IPS DF 19.7 (cell line): ENCODE measurements at places on chromosomes 1 and 21.

DNA sequence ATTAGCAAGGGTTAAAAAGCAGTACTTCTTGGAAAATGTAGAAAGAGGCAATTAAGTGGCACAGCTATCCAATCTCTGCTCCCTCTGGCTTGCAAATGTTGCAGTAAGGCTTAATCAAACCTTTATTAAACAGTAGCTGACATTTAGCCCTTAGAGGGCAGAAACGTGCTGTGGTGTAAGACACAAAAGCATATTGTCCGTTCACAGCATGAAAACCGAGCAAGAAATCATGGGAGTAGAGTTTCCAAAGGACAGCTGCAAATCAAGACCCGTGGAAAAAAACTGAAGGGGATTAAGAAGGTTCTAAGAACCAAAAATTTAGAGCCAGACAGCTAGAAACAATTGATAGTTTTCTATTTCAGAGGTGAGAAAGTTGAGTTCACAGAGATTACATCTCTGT lies 13.1 kb downstream of the ZP4 start:
- no peak for DNase-seq

- DNase-seq = no peak
These were observed 146.0 kb downstream of the PLA2G4A start for GRCh38 chr1:186974774-186975181.

GRCh38 chr1:23122796-23123195 lies 45.9 kb downstream of the LUZP1 start:
- no peak for DNase-seq

DNA sequence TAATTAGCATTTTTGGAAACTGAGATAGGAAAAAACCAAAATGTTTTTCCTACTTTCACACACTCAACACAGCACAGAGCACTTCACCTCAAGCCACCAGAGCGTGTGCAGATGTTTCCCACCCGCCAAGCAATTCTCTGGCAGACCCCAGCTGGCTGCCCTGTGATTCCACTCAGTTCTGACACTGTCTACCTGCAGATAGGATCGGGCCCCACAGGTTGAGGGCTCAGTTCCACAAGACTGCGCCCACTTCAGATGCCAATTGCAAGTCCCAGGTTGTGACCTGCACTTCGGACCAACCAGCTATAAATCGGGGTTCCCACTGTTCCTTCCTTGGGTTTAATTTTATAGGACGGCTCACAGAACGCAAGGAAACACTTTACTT lies 9.9 kb downstream of the KIAA1614 start:
- no peak for DNase-seq

GRCh38 chr1:201656311-201657032 lies 117.5 kb downstream of the NAV1 start:
- DNase-seq = no peak

GRCh38 chr1:230498704-230499103 lies 72.6 kb upstream of the PGBD5 start:
- DNase-seq = no peak

DNA sequence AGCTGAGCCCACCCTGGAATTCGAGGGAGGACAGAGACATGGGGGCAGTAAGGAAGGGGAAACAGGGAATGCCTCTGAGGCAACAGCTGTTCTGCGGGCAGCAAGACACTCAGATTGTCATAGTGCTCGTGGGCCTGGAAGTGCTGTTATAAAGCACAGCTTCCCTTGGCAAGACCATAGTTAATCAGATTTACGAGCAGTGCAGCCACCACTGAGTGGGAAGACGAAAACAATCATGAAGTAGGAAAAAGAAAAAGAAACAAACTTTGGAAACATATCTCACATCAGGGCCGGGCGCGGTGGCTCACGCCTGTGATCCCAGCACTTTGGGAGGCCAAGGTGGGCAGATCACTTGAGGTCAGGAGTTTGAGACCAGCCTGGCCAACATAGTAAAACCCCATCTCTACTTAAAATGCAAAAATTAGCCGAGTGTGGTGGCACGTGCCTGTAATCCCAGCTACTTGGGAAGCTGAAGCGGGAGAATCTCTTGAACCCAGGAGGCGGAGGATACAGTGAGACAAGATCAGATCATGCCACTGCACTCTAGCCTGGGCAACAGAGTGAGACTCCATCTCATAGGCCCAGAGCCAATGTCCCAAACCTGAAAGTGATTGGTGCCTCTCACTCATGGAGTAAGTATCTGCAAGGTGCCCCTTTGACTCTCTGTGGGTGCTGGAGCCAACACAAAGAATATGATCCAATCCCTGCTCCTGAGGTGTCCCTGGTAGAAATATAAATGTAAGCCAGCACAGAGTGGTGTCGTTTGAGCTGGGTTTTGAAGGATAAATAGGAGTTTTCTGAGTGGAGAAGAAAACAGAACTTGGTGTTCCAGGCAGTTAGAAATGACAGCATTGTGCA lies 55.6 kb upstream of the GPR153 start:
- no peak for DNase-seq

DNA sequence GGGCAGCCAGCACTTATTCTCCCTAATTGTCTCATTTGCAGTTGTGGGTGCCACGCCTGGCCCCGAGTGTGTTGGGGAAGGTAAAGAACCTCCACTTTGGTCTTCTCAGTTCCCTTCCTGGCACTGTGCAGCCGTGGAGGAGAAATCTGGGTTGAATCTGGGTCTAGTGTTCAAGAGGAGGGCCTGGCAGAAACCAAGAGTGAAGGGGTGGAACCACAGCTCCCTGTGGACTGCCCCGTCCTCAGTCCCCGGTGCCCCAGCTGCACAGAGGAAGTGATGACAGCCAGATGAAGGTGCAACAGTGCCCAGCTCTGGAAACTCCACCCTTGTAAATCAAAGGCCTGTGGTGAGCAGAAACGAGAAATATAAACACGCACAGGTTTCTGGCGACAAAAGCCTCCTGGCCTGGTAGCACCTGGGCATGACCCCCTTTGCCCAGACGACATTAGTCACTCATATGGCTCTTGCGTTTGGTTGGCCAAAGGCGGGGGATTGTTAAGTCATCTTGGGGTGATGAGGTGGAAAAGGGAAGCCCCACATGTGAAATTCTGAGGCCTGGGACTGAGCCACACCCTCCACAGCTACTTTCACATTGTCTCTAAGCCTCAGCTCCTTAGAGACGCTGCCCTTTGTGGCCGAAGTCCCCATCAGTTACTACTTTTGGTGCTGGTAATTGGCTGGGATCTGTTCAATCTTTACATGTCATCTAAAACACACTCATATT lies 4.2 kb upstream of the ECE1 start:
- no peak for DNase-seq

DNA sequence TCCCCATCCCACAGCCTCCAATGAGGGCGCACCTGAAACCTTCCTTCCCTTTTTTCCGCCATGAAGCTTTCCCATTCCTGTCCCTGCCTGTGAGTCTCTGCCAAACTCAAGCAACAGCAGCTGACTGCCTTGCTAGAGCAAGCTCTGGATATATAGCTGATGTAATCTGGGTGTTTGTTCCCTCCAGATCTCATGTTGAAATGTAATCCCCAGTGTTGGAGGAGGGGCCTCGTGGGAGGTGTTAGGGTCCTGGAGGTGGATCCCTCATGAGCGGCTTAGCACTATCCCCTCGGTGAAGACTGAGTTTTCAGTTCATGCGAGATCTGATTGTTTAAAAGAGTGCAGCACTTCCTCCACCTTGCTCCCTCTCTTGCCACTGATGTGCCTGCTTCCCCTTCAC lies 204.4 kb upstream of the MAP1LC3C start:
- DNase-seq = no peak

DNA sequence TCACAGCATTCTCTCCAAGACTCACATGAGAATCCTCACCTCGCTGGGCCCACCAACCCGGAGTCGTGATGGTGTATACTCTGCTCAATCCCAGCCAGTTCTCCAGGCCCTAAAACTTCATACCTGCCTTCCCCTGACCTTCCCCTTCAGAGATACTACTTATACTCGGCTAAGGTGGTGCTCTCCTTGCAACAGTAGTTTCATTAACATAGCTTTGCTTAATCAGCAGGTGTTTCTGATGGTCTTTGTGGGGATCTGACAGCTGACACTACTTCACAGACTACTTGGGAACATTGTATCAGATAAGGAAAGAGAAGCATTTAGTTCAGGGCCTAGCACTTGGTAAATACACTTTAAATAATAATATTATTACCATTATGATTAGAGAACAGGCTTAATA lies 301.5 kb upstream of the DAB1 start:
- DNase-seq = no peak

- DNase-seq = no peak
These were observed 51.5 kb downstream of the SCCPDH start for GRCh38 chr1:246775531-246776385.

- DNase-seq = no peak
These were observed 120.4 kb downstream of the SPATA46 start for GRCh38 chr1:162256287-162256686.

- DNase-seq = no peak
These were observed 99.5 kb upstream of the BACE2 start for GRCh38 chr21:41068496-41068895.
